ENCODE measurements at places on chromosomes 4 and X.

- DNase-seq, result no peak
These were observed 234.4 kb upstream of the HS3ST1 start for GRCh38 chr4:11663114-11663513.

DNA sequence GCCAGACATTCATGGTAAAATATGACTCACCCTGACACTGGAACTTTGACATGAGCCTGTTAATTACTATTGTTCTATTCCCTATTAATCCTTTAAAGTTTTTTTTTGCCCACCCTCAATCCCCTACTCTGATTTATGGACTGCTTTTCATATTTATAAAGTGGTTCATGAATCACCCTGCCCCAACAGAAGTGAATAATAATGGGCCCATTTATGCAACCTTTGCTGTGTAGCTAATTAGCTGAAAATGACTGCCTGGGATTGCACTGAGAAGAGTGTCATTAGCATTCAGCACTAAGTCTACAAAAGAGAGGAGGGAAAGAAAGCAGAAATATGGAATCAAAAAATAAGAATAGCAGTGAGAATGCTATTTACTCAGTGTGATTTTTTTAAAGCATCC lies 154.3 kb downstream of the COMMD8 start:
- no peak for DNase-seq

DNA sequence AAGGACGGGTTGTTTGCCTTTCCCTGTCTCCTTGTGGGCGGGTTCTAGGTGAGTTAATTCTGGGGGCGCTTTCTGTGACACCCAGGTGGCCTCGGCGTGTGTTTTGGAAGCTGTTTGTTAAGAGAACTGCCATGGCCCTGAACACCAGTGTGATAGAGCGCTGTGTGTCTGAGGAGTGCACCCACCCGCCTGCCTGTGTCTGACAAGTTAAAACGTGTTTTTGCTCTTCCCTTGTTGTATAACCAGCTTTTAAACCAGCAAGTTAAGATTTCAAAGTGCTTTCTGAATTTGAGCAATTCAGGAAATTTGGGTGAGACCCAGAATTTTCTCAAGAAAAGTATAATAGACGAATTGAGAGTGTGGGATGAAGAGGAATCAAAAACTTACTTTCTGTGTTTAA lies 55.2 kb upstream of the HGFAC start:
- no peak for DNase-seq

DNA sequence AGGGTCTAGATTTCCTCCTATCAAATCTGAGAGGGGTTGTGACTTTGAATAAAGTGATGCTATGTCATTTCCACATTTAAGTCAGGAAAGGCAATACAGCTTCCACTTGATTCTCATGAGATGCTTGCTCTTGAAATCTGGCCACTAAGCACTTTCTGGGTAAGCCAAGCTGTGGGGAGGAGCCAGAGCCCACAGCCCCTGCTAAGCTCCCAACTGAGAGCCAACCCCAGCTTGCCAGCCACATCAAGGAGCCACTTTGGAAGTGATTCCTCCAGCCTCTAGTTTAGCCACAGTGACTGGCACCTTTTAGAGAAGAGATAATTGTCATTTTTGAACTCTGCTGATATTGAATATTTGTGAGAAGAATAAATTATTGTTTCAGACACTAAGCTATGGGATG lies 1441.5 kb upstream of the IGFBP7 start:
- DNase-seq, result no peak

- DNase-seq, result no peak
These were observed 180.4 kb downstream of the MAML3 start for GRCh38 chr4:139973616-139974015.

DNA sequence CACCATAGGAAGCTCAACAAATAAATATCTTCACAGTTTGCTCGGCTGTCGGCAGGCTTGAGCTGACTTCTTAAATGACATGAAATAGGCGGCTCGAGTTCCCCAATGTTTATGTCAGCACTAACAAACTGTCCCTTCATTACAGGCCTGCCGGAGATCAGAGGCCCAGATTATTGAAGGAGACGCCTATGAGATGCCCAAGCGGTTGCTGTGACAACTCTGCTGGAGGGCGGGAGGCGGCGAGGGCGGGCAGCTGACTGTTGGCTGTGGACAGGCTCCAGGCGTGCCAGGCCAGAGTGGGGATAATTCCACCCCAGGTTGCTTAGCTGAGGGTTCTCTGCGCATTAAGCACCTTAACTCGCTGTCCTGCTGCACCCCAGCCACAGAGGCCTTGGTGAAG lies 39.2 kb upstream of the MSX1 start:
- no peak for DNase-seq

- DNase-seq, result no peak
These were observed 117.2 kb upstream of the FAT1 start for GRCh38 chr4:186840771-186841301.

DNA sequence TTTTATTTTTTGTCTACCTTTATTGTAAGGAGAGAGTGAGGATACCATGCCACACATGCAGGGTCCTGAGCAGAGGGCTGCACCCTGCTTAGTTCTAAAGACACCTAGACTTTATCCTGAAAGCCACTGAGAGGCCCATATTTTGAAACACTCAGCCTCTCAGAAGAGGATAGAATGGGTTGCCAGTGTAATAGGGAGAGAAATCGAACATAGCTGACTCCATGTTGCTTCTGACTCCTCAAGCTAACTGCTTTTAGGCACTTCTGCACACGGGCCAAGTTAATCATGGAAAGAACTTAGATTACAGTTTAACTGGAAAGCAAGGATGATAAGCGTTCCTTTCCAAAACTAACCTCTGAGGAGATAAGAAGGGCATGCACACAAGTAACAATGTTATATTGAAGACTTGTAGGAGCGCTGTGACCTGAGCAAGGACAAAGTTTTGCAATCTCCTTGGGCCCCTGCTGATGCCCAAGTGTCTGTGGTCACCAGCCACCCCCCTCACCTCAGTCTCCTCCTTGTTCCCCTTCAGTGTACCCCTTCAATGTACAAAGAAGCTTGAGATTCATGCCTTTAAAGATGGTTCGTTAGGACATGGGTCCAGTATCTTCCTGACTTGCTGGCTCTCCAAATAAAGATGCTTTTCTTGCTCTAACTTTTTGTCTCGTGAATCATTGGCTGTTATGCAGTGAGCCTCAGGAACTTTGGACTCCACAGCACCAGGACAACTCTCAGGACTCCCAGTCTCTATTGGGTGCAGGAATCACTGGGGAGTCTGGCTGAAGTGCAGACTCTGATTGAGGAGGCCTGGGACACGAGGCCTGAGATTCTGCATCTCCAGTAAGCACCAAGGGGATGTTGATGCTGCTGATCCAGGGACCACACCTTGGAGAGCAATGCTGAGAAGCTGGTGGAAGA lies 25.4 kb upstream of the CD99 start:
- no peak for DNase-seq

GRCh38 chr4:109979920-109980717 lies 67.4 kb downstream of the EGF start:
- no peak for DNase-seq

DNA sequence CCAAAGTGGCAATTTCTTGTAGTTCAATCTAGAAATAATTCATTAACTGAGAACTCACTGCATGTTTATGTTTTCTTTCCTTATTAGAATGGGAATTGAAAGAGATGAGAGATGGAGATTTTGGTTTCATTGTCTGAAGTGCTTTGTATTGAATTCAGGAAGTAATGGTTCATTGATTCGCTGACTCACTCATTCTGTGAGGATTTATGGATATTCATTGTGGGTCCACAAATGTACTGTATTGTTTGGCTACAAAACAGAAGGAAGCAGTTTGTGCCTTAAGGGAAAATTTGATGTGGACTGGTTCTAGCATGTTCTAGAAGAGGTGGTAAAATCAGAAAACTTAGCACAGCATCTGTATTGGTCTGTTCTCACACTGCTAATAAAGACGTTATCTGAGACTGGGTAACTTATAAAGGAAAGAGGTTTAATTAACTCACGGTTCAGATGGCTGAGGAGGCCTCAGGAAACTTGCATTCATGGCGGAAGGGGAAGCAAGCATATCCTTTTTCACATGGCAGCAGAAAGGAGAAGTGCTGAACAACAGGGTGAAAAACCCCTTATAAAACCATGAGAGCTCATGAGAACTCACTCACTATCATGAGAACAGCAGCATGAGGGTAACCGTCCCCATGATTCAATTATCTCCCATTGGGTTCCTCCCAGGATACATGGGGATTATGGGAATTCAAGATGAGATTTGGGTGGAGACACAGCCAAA lies 132.3 kb upstream of the VCX3A start:
- no peak for DNase-seq

GRCh38 chrX:107741404-107741790 lies 34.2 kb downstream of the TSC22D3 start:
- DNase-seq, result no peak

DNA sequence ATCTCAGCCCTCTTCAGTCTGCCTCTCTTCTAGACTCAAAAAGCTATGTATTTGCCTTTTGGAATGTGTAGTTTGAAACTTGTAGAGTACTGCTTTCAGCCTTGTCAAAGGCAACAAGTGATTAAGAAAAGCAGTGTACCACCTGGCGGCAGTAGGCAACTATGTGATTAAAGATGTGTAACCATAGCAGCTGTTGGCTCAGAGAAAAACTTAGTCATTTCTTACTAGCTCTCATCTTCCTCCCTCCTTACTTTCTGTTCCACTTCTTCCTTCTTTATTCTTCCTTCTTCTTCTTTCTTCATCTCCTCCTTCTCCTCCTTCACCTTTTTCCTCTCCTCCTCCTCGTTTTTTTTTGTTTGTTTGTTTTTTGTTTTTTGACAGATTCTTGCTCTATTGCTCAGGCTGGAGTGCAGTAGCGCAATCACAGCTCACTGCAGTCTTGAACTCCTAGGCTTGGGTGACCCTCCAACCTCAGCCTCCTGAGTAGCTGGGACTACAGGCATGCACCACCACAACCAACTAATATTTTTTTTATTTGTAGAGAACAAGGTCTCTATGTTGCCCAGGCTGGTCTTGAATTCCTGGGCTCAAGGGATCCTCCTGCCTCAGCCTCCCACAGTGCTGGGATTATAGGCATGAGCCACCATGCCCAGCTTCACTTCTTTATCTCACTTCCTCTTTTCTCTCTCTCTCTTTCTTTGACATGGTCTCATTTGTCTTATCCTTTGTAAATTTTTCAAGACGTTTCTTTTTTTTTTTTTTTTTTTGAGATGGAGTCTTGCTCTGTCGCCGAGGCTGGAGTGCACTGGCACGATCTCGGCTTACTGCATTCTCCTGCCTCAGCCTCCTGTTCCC lies 32.6 kb downstream of the ABHD18 start:
- no peak for DNase-seq

GRCh38 chr4:115973768-115974167 lies 860.3 kb upstream of the NDST4 start:
- DNase-seq, result no peak

GRCh38 chr4:186260504-186261448 lies 5.2 kb upstream of the F11 start:
- DNase-seq, result no peak

DNA sequence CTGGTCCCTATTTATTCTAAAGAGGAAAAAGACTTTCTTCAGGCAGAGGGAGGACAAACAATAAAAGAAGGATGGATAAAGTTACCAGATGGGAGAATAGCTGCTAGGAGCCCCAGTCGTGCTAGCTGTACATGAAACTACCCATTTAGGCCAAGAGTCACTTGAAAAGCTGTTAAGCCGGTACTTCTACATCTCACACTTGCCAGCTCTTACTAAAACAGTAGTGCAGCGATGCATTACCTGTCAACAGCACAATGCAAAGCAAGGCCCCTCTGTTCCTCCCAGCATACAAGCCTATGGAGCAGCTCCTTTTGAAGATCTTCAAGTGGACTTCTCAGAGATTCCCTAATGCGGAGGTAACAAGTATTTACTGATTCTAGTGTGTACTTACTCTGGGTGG lies 1138.8 kb downstream of the ARAP2 start:
- DNase-seq, result no peak

DNA sequence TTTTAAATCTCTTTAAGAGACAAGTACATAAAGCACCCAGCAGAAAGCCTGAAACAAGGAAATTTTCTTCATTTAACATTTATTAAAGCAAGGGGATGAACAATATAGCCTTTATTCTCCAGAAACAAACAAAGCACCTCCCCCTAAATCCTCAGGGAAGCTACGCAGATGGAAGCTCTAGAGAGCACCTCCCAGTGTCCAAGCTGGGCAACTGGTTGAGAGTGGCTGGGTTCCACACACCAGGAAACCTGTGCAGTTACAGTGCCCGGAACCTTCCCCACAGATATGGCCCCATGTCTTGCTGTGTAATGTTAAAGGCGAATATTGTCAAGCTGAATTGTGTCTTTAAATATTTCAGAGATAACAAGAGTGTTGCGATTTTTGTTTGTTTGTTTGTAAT lies 8.9 kb upstream of the TRIML1 start:
- DNase-seq, result no peak

GRCh38 chr4:176425035-176425434 lies 105.3 kb downstream of the SPCS3 start:
- no peak for DNase-seq

DNA sequence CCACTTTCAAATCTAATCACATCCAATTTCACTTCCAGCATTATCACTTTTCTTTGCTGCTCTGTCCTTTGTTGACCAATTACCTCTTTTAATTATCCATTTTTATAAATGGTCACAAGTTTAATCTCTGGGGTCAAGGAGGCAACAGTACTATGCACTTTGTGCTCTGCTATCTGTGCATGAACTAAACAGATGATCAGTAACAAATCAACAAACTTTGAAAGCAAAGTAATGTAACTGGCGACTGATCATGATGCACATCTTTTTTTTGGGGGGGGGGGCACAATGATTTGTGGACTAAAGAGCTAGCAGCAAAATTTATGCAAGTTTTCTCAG lies 1.5 kb upstream of the SEC31A start:
- DNase-seq, result no peak

- no peak for DNase-seq
These were observed 22.4 kb downstream of the GPM6A start for GRCh38 chr4:175789647-175790046.

DNA sequence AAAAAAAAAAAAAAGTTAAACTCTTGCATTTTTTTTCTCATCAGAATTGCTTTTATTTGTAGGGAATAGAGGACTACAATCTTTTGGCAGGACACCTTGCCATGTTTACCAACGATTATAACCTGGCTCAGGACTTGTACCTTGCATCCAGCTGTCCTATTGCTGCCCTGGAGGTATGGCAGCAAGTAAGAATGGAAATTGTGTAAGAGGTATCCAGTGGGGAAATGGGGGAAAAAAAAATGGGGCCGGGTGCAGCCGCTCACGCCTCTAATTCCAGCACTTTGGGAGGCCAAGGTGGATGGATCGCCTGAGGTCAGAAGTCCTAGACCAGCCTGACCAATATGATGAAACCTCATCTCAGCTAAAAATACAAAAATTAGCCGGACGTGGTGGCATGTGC lies 49.8 kb downstream of the WDR19 start:
- no peak for DNase-seq
